ENCODE measurements at places on chromosomes 2 and 18.

DNA sequence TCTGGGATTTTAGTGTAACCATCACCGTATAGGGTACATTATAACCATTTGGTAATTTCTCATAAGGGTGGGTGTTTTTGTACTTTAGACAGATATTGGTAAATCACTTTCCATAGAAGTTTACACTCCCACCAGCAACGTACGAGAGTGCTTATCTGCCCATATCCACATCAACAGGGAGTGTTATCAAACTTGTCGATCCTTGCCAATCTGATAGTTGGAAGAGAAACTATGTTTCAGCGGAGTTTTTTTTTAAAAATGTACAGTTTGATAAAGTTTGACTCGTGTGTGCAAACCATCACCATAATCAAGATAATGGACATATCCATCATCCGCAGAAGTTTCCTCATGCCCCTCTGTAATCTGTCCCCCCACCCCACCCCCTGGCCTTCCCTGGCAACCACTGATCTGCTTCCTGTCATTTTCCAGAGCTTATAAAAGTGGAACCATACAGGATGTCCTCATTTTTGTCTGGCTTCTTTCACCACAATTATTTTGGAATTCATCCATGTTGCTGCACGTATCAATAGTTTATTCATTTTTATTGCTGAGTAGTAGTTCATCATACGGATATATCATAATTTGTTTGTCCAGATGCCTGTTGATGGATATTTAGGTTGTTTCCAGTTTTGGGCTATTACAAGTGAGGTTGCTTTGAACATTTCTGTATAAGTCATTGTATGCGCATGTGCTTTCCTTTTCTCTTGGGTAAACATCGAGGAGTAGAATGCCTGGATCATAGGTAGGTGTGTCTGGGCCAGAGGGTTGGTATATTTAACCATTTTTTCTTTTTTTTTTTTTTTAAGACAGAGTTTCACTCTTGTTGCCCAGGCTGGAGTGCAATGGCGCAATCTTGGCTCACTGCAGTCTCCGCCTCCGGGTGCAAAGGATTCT lies 18.6 kb downstream of the GLI2 start:
- no peak for DNase-seq

DNA sequence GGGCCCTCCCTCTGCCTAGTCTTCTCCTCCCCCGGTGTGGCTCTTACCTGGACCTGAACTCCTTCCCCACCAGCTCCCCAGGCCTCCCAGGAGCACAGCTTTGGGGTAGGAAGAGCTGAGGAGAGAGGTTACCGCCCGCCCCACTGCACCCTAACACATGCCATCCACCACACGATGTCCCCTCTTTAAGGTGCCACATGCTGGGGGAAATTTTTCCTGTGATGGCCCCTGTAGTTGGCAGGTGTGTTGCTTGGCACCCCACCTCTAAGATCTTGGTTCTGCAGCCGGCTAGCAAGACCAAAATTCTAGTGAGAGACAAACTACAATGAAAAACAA lies 6.9 kb upstream of the TEX261 start:
- DNase-seq = no peak

DNA sequence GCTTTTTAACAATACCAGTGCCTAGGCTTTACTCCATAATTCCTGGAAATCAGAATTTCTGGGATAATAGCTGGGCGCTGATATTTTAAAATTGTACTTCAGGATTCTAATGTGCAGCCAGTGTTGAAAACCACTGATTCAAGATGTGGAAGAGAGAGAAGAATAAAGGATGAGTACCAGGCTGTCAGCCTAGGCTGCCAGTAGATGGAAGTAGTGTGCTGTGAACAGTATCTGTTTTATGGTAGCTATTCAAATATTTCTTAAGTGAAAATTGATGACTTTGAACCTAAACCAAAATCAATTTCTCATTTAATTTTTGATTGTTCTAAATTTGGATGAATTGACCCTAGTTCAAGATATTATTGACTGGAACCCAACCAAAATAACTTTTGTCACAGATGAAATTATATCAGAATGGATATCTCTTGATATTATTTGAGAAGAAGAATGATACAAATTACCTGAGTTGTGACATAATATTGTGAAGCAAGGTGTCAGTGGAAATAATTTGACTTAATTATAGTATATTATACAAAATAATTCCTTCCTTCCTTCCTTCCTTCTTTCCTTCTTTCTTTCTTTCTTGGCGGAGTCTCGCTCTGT lies 88.0 kb downstream of the COMMD1 start:
- DNase-seq = peak; percentile 40

- DNase-seq = no peak
Observed at GRCh38 chr2:199378948-199379650, 78.6 kb downstream of the SATB2 start.

DNA sequence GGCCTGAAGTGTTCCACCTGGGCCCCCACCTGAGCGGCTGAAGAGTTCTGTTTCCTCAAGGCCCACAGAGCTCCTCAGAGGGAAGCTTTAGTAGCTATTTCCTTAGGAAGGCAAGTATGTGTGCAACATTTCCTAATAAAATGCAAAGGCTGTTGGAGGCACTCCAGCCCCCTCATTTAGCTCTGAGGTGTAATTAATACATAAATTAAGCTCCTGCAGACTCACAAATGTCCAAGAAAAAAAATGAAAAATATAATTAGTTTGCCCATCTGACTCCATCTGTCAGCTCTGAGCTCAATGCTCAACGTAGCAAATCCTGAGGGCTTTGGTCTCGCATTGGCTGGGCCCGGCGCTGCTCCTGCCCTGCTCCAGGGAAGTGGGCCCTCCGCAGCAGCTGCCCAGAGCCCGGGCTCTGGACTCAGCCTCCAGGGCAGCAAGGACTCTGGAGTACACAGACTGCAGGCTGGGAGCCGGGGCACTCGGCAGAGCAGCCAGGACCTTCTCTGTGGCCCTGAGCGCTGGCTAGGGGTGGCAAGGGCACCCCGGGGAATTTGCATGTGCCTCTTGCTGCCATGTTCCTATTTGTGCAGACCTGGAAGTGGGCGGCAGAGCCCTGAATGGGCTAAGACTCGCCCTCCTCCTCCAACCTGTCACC lies 23.4 kb upstream of the C1QL2 start:
- no peak for DNase-seq

DNA sequence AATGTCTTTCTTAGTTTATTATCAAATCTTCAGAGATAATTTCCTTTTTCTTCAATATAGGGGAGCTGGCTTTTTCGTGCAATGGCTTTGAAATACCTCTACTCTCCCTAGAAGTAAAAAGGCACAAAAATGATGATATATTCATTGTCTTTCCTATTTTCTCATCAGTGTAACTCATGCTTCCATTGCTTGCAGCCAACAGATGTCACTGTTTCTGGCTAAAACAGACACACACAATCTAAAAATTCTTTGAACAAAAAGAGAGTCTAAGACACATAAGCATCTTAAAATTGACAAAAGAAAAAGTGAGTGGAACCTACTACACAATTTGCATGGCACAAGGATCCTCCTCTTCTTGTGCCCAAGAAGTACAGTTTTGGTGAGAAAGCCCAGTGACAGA lies 448.7 kb upstream of the VRK2 start:
- DNase-seq = no peak

- DNase-seq = no peak
Observed at GRCh38 chr2:217222309-217222910, 362.5 kb upstream of the TNP1 start.

DNA sequence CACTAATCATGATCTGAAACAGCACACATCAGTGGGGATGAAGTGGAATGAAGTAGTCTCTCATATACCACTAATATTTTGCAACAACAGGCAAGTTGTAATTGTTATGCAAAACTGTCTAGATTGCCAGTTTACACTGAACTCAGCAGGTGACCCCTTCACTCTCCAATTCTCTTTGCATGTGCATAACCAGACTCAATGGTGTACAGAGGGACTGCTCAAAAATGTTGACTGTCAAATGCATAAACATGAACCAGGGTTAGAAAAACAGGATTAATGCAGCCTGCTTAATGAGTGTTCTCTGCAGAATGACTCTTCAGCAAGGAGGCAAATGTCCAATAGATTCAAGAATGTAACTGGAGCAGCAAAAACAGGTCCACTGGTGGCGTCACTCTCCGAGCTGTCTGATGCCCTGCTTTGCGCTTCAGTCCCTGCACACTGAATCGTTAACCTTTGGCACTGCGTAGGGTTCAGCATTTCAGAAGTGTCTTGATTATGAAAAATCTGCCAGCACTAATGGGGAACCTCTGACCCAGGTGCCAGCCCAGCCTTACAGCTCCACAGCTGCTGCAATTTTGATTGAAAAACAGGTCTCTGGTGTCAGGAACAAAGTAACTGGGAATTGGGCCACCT lies 209.3 kb downstream of the TDRD15 start:
- no peak for DNase-seq

- DNase-seq = no peak
Observed at GRCh38 chr2:223467196-223467595, 135.0 kb downstream of the SCG2 start.

GRCh38 chr2:39114771-39115170 lies 6.1 kb downstream of the SOS1 start:
- no peak for DNase-seq

DNA sequence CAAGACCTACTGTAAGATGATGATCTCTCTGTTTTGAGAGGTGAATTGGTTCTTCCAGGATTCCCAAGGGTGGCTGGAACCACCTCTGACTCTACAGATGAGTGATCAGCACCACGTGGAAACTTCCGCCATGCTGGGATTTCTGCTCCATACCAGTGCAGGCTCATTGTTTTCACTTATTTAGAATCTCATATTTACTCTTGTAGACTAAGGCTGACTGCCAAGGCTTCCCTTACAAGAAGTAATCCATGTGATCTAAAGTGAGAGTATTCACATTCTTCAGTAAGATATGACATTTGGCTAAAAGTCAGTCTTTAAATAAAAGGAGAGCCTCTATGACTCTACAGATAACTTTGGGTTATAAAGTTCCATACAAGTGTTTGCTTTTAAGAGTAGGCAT lies 322.9 kb upstream of the RAB12 start:
- DNase-seq = no peak

- DNase-seq = no peak
Observed at GRCh38 chr2:48993576-48993975, 160.7 kb downstream of the FSHR start.

- no peak for DNase-seq
Observed at GRCh38 chr2:135820003-135820618, 16.9 kb downstream of the LCT start.

GRCh38 chr18:11246495-11247300 lies 97.3 kb upstream of the PIEZO2 start:
- no peak for DNase-seq

DNA sequence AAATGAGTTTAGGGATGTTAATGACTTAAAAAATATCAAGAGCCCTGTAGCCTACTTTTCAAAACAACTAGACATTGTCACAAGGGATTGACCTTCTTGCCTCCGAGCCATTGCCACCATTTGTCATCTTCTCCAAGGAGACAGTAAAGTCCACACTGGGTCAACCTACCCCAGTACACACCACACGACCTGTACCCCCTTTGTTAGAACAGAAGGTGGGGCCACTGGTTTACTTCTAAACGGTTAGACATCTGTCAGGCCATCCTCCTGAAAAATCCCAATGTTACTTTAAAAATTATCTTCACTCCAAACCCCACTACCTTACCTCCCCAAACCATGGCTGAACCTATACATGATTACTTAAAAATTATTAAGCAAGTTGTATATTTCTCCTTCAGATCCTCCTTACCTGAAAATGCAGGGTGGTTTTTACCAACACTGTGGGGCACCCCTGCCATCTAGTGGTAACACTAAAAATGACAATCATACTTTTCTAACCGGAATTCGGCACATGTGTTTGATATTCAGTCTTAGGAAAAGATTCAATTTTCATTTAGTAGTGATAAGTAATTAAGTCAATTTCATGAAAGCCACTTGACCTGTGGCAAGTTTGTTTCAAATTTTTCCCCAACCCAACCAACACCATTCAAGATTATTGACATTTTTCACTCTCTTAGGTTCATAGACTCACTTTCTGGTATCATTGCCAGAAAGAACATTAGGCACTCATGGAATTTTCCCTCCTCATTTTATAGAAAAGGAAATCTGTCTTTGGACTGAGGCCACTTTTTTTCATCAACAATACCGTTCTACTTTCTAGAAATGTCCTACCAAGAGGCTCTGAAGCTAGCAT lies 265.3 kb upstream of the PKDCC start:
- no peak for DNase-seq

DNA sequence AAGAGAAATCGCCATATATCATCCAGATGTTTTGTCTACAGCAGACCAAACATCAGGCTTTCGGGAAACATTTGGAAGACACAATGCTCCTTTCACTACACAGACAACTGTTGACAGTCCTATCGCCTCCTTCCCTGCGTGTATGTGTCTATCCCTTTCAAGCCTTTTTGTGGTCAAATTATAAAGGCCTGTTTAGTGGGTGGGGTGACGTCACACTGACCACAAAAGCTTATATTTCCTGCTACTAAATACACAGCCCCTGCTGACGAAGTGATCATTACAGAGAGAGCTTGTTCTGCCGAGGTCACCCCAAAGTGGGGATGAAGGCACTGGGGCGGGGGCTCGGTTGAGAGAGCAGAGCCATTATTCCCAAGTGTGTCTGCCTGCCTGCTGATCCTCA lies 302.7 kb upstream of the TNP1 start:
- no peak for DNase-seq

DNA sequence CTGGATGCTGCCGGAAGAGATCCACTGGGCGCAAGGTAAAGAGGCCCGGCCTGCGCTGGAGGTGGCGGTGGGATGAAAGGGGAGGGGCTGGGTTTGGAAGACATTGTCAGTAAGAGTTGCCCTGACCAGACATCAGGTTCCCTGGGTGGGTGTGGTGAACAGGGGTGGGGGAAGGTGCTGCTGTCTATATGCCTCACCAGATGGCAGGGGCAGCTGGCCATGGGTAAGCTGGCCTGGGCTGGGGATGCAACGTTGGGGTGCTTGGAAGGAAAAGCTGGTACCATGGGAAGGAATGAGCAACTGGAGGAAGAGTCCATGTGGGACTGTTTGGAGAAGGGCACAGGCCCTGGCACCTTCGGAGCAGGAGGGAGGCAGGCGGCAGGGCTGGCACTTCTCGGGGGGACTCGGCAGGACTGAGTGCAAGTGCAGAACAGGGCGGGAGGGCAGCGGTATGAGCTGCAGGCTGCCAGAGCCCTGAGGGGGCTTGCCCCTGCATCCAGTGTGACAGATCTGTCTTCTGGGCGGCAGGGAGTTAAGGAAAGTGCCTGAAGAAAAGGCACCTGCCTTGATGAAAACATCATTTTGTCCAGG lies 146.4 kb downstream of the DYSF start:
- no peak for DNase-seq

DNA sequence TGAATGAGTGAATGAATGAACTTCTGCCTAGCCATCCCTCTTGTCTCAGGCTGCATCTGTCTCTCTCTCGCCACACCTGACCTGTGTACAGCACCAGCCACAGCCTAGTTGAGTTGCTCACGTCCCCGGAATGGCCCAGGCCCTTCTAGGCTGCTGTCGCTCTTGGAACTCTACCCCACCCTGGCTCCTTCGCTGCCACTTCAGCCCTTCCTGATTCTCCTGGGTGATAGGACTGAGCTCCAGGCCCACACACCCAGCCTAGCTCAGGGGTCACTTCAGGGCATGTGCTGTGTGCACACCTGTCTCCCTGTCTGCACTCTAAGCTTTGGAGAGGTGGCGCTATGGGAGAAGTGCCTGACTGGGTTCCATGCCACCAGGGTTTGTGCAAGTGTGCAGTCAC lies 236.6 kb downstream of the GLI2 start:
- DNase-seq = no peak

- peak; percentile 59 for DNase-seq
Observed at GRCh38 chr2:177572236-177572671, 179.7 kb downstream of the AGPS start.

GRCh38 chr18:47832348-47832747 lies 98.1 kb downstream of the SMAD2 start:
- no peak for DNase-seq

Data from HuH-7 (cell line).